Central memory CD8-positive, alpha-beta T cell (primary cell): ENCODE measurements at places on chromosomes 5 and 9.
A peak's percentile ranks its signal among the peaks of the same experiment; 100 is the strongest.

- DNase-seq: no peak
Observed at GRCh38 chr9:131731237-131731636, 8.6 kb downstream of the RAPGEF1 start.

- no peak for DNase-seq
Observed at GRCh38 chr9:84170521-84171141, 169.9 kb downstream of the SLC28A3 start.

DNA sequence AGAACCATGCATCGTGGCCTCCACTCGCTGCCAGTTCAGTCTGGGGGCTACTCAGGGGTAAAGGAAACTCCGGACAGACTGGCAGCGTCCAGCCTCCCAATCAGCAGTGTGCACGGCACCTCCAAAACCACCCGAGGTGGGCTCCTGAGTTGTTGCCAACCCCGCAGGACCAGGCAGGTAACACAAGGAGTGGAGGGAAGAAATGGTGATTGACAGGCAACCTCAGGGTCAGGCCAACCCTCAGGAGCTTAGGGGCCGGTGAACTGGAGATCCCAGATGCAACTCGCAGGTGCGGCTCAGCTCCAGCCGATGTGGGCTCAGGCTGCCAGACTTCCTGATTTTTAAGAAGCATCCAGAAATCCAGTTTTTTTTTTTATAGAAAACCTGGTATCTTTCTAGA, 37.3 kb upstream of the AKNA start:
- no peak for DNase-seq

DNA sequence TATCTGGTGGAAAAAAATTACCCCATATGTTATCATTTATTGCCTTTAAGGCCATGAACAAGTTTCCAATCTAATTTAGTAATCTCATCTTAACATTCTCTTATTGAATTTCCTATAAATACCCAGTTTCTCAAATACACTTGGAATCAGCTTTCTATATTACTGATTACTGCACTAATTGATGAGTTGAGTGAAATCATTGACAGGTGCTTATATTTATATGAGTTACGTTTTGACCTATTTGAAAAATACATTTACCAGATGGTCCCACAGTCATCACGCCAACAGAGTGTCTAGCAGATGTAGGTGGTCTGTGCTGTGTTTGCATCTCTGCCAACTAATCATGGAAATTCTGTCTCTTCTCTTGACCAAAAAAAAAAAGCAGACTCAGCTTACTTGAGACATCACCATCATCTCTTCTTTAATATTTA, 307.3 kb upstream of the NREP start:
- no peak for DNase-seq

DNA sequence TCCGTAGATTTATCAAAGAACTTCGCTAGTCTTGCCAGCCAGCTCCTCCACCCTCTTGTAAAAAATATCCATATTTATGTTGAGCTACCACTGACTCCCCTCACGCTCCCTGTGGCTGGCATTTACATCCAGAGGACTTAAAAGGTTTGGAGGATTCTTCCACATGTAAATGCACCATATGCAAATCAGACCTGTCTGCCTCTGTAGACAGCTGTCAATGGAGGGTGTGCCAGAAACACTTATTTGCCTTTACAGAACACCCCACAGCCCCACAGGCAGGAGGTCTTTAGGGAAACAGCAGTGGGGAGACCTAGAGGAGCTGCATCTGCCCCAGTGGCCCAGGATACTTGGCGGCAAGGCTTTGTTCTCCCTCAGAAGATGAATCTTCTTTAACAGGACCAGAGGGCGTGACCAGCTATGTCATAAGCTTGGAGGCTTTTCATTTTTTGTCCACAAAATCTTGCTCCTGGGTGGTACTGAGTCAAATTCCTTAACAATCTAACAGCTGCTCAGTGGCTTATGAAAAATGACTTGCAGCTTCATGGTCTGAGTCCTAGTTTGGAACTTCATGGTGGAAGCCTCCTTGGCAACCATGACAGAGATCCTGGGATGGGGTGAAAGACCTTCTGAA, 535.8 kb downstream of the EBF1 start:
- no peak for DNase-seq

DNA sequence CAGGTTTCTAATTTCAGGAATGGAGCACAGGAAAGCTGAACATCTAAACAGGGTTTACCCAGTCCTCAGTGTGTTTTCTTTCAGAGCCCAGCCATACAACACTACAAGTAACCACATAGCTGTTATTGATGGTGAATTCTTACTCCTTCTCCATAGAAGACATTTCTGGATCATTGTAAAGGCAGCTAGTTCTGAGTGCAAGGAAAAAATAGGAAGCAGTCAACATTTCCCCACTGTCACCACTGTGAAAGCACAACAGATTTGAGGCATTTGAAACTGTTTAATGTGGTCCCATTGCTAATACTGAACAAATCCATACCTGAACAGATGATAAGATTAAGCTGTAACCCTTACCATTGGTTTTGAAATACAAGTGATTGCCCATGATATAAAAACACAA, 145.0 kb upstream of the PCA3 start:
- no peak for DNase-seq

GRCh38 chr5:8461543-8461942, 592.6 kb downstream of the MTRR start:
- DNase-seq: no peak

DNA sequence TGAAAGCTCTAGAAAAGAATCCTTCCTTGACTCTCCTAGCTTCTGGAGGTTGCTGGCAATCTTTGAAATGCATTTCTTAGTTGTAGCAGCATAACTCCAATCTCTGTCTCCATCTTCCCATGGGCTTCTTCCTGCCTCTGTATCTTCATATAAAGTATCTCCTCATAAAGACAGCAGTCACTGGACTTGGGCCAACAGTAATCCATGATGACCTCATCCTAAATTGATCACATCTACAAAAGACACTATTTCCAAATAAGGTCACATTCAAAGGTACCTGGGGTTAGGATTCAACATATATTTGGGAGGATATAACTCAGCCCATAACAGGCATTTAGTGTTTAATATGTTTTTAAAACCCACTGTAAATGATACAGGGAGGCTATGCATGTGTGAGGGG, 123.3 kb downstream of the MLLT3 start:
- no peak for DNase-seq

DNA sequence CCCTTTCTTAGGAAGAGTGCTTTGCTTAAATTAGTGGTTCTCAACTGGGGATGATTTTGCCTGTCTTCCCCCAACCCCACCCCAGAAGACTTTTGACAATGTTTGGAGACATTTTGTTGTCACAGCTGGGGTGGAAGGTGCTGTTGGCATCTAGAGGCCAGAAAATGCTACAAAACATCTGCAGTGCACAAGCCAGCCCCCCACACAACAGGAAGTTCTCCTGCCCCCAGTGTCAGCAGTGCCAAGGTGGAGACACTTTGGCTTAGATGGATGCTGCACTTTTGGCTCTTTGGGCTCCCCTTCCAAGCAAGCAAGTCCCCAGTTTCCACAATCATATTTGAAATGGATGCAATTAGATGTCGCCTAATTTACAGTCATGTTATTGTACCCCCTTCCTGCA, 2.7 kb downstream of the HEMGN start:
- DNase-seq: no peak

- DNase-seq: no peak
Observed at GRCh38 chr9:111957856-111958631, 61.4 kb downstream of the UGCG start.

- DNase-seq: no peak
Observed at GRCh38 chr5:134530301-134531077, 5.0 kb downstream of the JADE2 start.

GRCh38 chr9:8287501-8287900, 487.9 kb upstream of the DMAC1 start:
- DNase-seq: no peak

DNA sequence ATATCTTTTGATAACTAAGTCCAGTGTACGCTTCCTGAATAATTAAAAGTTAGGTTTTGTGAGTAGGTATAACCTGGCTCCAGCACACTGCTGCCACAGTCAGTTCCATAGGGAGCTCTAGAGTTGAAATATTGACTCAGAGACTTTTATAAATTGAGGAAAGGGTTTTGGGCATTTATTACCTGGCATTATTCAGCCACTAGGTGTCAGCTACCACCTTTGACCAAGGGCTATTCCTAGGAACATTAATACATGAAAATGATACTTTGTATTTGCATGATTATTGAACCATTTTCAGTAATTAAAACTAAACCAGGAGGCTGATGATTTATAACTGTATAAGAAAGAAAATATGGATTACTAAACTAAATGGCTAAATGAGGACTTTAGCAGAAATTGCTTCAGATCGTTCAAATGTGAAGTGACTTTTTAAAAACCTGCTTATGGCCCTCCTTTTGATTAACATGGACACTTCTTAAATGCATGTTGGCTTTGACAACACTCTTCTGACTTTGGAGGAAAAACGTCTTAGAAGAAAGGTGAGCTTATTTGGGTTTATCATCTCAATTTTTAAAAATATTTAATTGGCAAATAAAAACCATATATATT, 83.0 kb downstream of the SMC2 start:
- no peak for DNase-seq

- DNase-seq: peak; percentile 43
Observed at GRCh38 chr5:139648205-139649081, at the start of gene CXXC5. Gene CXXC5, plus strand, starts transcription at chr5:139648349. Its CDS starts 32,175 bp downstream, at chr5:139680524.

DNA sequence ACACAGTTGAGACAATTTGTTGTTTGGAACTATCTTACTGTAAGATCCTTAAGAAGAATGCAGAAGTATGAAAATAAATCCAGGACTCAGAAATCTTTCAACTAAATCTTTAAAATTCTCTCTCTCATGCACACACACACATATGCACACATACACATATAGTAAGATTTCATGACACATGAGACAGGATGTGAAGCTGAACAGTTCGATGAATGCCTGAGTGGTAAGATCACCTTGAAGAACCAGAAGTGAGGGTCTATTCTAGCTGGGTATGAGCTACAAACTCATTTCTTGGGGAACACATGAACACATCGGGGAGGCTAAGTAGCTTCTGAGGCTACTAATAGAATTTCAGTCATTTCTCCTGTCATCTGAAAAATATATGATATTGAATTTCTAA, 153.6 kb downstream of the TMC1 start:
- DNase-seq: no peak
